ENCODE measurements at places on chromosomes 1 and 21. TPM values are rescaled to one million over a fixed set of nuclear protein-coding genes. Genes with fewer than 3 reads are reported as not detected.

GRCh38 chr21:45457161-45457831 lies 52.3 kb downstream of the COL18A1 start:
- no peak for DNase-seq

DNA sequence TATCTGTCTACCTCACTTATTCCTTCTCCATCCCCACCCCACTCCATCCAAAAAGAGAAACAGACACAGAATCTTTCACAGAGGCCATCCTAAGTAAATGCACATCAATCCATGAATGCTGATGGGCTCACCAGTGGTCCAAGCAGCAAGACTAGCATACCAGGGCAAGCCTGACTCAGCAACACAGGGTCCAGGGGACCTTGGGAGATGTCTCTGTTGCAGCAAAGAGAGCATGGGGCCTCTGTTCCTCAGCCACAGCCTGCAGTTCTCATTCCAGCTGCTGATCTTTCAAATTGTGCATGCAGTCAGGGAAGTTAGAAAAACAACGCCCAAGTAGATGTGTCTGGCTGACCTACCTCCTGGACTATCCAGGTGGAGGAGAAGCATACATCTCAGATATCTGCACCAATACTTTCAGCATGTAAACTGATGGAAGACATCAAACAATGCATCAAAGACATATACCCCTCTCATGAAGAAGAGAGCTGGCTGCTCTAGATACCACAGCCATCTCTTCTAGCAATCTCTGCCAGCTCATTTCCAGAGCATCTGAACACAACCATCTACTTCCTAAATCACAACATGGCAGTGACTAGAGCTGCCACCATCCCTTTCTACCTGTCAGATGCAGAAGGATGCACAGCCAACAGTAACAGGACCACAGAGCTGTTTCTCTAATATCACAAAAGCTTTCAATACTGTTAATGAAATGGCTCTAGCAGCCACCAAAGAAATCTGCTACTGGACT lies 54.5 kb downstream of the CD34 start:
- DNase-seq, result no peak

GRCh38 chr1:6068932-6069331 lies 23.2 kb downstream of the KCNAB2 start:
- DNase-seq, result no peak

- DNase-seq, result no peak
These were observed 157.4 kb downstream of the HUNK start for GRCh38 chr21:32030146-32030652.

GRCh38 chr1:26289158-26290059 lies 9.5 kb downstream of the SH3BGRL3 start:
- DNase-seq, result no peak

DNA sequence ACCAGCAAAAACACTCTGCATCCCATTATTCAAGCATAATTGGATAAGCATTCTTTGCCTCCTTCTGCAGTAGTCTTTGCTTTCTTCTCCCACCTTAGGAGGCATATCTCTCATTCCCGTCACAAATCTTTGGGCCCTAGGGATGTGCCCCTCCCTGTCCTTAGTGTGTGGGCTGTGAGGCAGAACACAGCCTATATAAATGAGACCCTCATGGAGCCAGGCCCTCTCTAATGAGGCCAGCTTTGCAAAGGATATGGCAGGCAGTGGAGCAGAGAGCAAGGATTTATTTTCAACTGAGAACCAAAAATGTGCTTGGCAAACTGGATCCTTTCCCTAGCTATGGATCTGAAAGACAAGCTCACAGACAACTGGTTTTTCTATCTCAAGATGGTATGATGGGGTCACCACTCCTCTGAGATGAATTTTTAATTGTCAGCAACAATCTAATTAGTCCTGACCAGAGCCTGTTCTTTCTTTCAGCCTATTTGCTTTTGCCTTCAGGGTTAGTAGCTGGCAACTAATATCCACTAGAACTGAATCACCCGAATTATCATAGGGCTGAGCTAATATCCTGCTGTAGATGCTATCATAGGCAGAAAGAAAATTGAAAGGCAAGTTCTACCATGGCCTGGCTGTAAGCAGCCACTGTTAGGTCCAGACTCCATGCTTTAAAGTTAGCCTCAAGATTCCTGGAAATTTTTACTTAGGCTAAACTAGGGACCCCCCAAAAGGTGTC lies 134.2 kb downstream of the SYT2 start:
- no peak for DNase-seq

- no peak for DNase-seq
These were observed 41.3 kb downstream of the ZBTB8A start for GRCh38 chr1:32580348-32581017.

DNA sequence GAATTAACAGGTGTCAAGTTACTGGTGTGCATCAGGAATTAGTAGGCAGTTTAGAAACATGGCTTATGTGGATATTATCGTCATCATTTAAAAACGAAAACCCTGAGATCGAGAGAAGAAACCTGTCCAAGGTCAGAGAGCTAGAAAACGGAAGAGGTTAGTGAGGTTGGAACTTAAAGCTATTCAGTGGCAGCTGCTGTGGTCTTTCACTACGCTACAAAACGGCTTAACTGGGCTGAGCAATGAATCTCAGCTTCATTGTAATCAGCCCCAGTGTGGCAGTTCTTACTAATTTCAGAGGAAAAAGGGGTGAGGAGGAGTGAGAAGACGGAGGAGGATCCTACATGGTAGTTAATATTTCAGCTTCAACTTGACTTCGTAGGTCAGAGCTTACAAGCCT lies 77.9 kb downstream of the DAB1 start:
- no peak for DNase-seq

DNA sequence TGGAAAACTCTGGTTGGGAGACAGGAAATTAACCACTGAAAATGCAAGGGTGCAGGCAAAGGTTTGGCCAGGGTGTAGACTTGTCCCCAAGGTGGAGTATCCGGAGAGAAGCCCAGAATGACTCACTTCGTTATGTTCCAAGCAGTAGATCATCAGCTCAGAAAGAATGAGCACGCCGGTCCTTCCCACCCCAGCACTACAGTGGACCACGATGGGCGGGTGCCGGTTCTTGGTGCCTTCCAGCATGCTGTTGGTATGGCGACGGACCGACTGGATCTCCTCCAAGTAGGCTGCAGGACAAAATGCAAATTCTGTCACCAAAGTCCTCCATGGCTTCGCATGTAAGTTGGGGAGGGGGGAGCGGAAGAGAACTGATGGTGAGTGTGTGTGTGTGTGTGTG lies 83.4 kb downstream of the SMYD2 start:
- no peak for DNase-seq

- DNase-seq, result no peak
These were observed 216.6 kb downstream of the HHIPL2 start for GRCh38 chr1:222331340-222331739.

- DNase-seq, result no peak
These were observed 89.5 kb upstream of the CD53 start for GRCh38 chr1:110783292-110783918.

Gene GBP6
- 0.50 TPM for polyA plus RNA-seq

Gene SPAG17
- polyA plus RNA-seq, result 0.35 TPM

Gene FMN2
- 1.8 TPM for polyA plus RNA-seq

Gene RGS8
- polyA plus RNA-seq, result 0.38 TPM

Gene PRKCZ
- polyA plus RNA-seq, result 3.6 TPM

Gene PRELP
- 163 TPM for polyA plus RNA-seq
